ENCODE measurements at places on chromosomes 3 and 15.

DNA sequence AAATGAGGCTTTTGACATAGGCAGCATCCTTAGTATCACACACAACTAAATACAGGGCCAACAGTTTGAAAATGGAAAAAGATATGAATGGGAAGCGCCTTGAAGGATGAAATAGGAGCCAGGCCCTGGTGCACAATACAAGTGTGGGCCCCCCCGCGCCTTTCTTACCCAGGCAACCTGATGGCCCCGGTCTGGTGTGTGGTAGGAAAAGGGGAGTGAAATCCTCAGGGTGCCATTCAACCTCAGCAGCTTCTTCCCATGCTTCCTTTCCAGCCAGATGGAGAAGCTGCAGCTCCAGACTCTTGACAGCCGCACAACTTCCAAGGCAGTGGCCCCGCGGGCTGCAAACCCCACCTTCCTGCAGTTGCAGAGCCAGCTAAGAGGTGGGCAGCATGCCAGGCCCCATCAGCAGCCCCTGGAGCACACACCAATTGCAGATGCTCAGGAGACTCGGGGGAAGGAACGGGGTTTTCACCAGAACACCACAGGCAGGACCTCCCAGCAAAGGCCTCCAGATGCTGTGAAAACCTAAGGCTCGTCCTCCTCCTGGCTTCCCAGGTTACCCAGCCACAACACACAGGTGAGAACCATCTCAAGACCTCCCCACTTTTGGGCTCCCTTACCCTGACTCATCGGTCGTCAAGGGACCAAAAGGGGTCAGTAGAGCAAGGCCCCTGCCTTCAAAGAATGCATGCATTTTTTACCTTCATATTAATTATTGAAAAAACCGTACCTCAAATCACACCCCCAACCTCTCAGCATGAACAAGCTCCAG is 101.6 kb downstream of the CPN2 start:
- DNase-seq = no peak

- DNase-seq = peak; percentile 93
Measured at GRCh38 chr3:169772897-169773816, at the start of gene MYNN. Gene MYNN, plus strand, starts transcription at chr3:169773396. Its CDS starts 900 bp downstream, at chr3:169774296.

GRCh38 chr15:59186501-59186900 is 20.1 kb upstream of the LDHAL6B start:
- no peak for DNase-seq

GRCh38 chr3:26591926-26592325 is 30.6 kb upstream of the LRRC3B start:
- no peak for DNase-seq

DNA sequence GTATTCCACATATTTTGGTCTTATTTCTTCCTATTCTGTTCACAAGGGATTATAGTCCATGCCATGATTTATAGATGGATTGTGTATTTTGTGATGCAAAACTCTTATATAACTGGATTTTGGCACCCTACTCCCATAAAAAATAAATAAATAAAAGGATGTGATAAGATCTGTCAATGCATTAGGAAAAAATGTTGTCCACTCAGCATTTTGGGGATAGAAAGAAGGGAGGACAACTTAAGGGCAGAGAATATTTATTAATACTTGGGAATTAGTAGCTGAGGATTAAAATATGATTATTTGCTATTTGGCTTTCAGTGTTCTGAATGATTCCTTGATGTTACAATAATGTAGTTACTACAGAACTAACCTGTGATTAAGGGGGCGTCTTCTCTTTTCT is 682.6 kb downstream of the ZBBX start:
- DNase-seq = no peak

GRCh38 chr15:28106294-28107110 is 7.4 kb upstream of the OCA2 start:
- DNase-seq = no peak

- no peak for DNase-seq
Measured at GRCh38 chr15:56968821-56969220, 50.4 kb downstream of the TCF12 start.

DNA sequence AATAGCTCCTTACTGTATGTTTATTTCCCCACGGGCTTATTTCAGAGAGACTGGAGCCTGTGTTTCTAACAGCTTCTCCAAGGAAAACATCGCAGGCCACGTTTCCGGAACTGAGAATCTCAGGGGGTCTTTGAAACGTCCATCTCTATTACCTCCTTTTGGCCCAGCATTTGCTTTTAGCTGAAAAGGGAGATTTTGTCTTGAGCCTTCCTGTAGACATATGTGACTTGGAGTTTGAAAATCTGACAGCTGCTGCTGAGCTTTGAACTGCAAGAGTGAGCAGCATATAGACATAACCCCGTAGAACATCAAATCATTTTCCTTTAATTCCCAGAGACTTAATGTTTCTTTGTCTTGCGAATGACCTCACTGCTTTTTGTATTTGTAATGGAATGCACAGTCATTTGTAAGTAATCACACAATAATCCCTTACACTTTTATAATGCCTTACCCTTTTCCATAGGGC is 54.6 kb downstream of the LPP start:
- DNase-seq = no peak

DNA sequence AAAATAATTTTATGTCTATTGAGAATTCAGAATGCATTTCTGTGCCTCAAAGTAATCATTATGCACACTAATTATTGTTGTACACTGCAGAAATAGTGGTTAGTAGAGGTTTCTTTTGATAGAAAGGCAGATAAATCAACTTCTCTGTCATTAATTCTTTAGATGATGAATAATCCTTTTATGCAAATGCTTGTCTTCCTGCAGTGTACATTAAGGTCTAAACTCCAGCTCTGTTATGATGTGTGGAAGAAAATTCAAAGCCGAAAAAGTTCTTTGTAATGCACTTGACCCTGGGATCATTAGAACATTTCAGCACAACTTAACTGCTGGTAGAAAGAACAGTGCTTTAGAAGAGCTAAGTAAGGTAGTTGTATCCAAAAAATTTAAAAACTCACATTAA is 353.0 kb downstream of the NLGN1 start:
- DNase-seq = no peak

DNA sequence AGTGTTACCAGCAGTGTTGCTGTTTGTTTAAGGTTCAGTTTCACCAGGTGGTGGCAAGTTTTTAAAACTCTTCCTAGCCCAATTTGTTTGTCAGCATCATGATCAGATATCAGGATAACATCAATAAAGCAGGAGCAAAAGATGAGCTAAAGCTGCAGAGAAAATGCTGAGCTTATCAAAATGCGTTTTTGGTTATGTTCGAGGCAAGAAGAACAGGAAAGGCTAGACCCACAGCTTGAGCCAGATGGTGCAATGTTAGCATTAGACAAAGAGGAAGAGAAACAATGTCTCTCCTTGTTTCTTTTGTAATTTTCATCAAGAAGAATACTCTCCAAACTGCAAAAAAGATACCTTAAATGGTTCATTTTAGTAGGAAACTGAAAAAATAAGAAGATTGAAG is 66.2 kb downstream of the THRB start:
- DNase-seq = no peak

GRCh38 chr3:178097576-178097975 is 438.7 kb upstream of the KCNMB2 start:
- no peak for DNase-seq

GRCh38 chr15:76994001-76994400 is 925 bp upstream of the PSTPIP1 start:
- no peak for DNase-seq

DNA sequence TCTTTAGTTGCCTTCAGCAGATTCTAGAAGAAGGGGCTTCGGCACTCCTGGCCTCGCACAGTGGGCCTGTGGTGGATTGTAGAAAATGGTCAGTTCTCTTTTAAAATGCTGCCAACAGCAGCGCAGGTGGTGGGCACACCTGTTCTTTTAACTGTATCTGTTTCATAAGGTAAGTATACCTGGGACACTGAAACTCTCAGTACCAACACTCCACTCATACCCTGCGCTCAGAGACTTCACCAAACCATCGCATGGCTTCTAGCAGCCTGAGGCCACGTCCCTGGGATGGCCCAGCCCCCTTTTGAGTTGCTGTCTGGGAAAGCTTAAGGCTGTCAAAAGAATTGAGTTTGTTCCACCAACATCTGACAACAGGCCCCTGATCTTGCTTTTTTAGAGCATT is 56.7 kb upstream of the MCF2L2 start:
- DNase-seq = no peak

DNA sequence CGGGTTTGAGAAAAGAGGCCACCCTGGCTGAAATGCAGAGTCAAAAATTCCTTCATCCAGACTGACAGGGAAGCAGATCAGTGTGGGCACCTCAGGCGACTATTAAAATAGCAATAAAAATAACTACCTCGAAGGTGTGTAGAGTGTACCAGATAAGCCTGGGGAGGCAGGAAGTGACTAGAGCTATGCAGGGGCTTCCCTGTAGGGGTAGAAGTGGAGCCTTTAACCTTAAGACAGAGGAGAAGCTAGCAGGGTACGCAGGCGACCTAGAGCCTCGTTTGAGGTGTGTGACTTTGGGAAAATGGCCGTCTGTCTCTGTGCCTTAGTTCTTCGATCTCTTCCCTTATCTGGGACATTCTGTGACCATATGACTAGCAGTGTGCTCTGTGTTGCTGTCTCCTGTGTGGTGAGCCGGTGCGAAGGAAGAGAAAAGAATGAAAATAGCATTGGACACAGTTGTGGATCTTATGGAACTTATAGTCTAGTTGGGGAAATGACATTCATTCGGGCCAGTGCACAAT is 17.6 kb downstream of the BHLHE40 start:
- no peak for DNase-seq

- no peak for DNase-seq
Measured at GRCh38 chr3:148202386-148202785, 495.3 kb upstream of the AGTR1 start.

GRCh38 chr15:90960298-90961091 is 5.8 kb downstream of the RCCD1 start:
- no peak for DNase-seq

DNA sequence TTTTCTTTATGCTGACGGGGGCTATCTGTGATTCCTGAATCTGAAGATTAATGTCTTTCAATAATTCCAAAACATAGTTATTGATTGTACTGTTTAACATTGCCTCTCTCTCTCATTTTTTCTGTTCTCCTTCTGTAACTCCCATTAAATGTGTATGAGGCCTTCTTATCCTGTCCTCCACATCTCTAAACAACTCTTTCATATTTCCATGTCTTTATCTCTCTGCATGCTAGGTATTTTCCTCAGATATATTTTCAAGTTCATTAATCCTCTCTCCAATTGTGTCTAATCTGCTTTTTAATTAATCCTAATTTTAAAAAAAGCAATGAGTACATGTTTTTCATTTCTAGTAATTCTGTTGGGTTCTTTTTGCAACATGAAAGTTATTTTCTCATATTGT is 173.2 kb downstream of the TLE3 start:
- DNase-seq = no peak

DNA sequence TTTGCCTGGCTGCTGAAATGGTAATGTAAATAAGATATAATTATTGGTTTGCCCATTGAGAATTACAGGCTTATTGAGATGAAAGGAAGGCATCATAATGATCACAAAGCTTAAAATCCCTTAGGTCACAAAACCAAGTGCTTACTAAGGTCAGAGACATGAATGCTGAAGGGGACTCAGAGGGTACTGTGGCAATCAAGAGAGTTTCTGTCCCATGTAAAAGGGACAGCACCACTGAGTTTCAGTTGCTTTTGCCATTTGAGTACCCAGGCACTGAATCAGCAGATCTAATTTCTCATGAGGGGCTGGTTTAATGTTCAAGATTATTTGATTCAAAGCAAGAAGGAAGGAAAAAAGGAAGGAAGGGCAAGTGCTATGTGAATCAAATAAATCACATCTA is 127.0 kb downstream of the PLOD2 start:
- DNase-seq = no peak

DNA sequence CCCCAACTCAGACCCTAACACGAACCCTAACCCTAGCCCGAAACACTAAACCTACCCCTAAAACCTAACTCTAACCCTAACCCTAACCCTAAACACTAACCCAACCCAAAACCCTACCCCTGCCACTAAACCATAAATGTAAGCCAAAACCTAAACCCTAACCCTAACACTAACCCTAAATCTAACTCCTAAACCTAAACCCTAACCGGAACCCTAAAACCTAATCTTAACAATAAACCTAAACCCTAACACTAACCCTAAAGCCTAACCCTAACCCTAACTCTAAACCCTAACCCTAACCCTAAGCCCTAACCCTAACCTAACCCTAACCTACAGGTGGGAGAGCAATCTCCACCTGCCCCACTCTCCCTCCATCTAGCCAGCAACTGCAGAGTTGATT is 152.3 kb downstream of the OR4M2 start:
- no peak for DNase-seq

DNA sequence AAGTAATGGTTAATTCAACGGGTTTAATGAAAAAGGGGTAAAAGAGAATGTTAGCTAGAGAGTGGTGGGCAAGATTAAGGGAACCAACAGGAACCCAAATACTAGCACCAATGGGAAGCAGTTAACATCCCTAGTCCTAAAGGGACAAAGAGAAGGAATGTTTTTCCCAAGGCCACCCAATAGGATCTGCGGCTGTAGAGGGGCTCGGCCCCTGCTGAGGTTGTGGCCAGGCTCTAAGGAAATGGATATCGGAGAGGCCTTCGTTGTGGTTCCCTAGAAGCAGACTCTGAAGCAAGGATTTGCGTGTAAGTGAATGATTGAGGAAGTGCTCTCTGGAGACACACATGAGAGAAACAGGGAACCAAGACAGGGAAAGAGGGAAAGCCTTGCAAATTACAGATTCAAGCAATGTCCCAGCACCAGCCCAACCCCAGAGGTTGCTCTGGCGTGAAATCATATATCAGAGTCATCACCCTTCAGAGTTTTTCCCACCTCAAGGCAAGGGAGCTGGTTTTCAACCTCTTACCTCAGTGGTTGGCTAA is 83.6 kb upstream of the TNIK start:
- DNase-seq = no peak

GRCh38 chr3:134328147-134328591 is 46.1 kb downstream of the AMOTL2 start:
- DNase-seq = no peak

DNA sequence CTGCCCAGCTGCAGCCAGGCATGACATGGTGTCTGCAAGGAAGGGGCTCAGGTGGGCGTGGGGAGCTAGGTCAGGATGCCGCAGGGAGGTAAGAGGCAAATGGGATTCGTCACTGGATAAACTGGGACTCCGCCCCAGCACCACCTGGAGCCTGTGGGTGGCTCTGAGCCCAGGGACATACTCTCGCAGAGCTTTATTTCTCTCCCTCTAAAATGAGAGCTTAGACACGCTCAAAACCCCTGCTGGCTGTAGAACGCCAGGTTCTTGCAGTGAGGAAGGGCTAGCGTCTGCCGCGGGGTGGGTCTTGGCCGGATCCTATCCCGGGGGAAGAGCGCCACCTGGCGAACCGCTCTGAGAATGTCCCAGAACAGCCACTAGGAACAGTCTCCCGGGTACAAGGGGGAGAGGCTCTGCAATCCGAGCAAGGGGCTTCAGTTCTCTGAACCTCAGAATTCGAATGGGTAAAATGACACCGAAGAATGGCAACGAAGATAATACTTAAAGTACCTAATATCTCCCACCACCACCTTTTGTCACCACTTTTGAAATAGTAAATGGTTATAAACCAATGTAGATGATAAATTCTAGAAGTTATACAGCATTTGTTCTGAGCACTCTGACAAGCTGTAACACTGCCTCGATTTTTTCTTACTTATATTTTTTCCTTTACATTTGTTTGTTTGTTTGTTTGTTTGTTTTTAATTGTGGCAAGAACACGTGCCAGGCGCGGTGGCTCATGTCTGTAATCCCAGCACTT is 53.2 kb upstream of the SRGAP3 start:
- peak; percentile 21 for DNase-seq

- DNase-seq = no peak
Measured at GRCh38 chr3:38086496-38086895, 47.5 kb downstream of the DLEC1 start.
